ENCODE measurements at places on chromosomes 7 and 10.

DNA sequence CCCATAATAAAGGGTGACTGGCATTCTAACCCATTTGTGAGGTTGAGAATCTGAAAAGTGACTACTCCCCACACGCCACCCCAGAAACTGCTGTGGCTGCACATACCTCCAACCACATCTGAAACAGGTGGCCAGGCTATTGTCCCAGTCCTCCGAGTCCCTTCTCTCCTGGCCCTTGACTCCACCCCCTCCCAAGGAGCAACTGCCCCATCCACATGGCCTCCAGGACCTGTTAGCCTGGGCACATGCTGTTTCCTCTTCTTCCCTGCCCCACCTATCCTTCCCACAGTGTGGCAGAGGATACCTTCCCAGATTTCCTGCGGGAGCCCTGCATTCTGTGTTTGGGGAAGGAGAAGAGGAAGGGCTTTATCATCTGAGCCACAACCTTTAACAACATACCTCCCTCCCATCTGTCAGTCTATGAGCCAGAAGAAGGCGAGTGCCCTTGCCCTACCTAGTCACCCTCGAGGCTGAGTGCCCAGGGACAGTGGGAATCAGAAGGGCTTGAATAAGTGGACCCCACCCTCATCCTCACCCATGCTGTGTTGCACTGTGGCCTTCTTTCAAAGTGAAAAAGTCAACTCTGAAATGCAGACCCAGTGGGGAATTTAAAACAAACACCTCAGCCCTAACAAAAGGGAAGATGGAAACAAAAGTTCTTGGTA is 11.9 kb downstream of the STEAP1B start:
- no peak for DNase-seq

DNA sequence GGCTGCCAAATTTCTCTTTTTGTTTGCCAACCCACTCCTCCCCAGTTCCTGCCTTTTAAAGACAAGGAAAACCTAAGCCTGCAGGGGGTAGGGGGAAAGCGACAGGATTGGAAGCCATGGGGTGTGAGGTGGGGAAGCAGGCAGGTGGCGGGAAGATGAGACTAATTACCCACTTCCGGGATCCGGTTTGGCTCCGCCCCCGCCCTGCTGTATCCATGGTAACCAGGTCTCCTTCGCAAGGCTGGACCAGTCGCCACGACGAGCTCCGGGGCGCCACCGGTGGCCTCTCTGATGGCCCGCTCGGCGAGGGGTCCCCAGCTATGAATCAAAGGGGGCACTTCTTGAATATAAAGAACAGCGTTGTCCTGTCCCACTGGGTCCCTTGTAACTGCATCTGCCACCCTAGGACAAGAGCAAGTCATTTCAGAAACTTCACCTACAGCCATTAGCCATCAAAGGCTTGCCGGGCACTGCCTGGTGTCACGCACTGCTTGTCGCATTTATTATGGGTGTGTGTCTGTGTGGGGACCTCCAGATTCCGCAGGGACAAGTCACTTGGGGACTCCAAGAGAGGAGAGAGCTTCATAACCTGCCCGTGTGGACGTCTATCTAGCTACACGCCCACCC is 55.4 kb upstream of the LMTK2 start:
- no peak for DNase-seq

- no peak for DNase-seq
These were observed 74.0 kb downstream of the WDR37 start for GRCh38 chr10:1130226-1130625.

DNA sequence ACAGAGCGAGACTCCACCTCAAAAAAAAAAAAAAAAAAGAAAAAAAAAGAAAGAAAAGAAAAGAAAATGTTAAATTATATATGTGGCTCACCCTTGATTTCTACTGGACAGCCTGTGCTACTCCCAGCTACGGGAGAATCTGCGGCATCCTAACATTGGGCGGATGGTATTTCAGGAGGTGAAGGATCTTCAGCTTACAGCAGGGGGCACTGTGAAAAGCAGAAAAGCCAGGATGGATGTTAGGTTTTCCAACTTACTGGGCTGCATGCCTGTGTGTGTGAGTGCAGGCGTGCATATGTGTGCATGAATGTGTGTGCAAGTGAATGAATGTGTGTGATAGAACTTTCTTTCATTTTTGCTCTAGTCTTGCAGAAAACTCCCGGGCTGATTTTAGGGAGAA is 1066.5 kb downstream of the TYW1 start:
- DNase-seq, result peak; percentile 26

- peak; percentile 45 for DNase-seq
These were observed 5.1 kb upstream of the EMX2 start for GRCh38 chr10:117537436-117537903.

DNA sequence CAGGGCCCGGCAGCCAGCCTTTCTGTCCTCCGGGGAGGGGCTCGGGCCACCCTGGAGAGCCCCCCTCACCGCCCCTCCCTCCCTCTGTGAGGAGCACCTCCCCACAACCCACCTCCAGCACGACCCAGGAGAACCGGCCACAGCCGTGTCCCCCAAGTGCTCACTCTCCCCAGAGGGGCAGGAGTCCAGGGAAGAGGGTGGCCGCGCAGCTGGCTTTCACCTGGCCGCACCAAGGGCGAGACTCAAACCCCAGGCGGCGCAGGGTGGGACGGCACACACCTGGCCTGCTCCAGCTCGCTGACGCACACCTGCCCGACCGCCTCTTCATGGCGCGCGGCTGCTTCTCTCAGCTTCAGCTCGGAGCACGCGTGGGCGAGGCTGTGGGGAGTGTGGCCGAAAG is 73.4 kb downstream of the CFAP46 start:
- no peak for DNase-seq

GRCh38 chr7:135204876-135205275 is 6.5 kb downstream of the WDR91 start:
- no peak for DNase-seq

- peak; percentile 20 for DNase-seq
These were observed 1.0 kb downstream of the TLL2 start for GRCh38 chr10:96512524-96513304.

DNA sequence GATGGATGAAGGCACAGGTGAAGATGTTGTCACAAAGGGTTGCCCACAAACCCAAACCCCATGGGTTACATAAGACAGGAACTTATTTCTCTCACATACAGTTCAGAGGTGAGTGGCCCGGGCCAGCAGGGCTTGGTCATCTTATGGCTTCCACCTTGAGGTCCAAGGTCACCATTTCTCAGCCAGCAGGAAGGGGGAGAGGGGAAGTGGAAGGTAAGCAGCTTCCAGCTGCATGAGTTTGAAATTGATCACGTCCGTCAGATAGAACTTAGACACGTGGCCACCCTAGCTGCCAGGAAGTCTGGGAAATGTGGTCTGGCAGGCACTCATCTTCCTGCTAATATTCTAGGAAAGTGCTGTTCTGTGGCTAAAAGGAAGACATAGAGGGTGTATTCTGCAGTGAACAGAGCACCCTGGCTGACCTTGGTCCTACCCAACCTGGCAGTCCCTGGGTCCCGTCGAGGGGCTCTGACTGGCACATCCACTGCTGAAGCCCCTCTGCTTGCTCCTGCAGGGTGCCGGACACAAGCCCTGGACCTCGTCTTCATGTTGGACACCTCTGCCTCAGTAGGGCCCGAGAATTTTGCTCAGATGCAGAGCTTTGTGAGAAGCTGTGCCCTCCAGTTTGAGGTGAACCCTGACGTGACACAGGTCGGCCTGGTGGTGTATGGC is 49.5 kb downstream of the VWA2 start:
- no peak for DNase-seq

- DNase-seq, result no peak
These were observed 364.7 kb upstream of the NFE2L3 start for GRCh38 chr7:25787336-25787735.

DNA sequence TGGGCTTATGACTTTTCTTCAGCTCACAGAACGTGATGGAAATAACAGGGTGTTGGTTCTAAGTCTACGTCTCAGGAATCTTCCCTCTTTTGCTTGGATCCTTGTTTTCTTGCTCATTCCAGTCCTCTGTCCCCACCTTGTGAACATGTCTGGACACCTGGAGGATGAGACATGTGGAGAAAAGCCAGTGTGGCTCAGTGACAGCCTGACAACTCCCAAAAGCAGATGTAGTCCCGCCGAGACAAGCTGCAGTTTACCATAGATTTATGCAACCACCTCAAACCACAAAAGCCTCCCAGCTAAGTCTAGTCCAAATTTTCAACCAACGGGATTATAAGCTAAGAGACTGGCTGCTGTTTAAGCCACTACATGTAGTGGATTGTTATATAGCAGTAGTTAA is 476.1 kb downstream of the SH2D4B start:
- no peak for DNase-seq

DNA sequence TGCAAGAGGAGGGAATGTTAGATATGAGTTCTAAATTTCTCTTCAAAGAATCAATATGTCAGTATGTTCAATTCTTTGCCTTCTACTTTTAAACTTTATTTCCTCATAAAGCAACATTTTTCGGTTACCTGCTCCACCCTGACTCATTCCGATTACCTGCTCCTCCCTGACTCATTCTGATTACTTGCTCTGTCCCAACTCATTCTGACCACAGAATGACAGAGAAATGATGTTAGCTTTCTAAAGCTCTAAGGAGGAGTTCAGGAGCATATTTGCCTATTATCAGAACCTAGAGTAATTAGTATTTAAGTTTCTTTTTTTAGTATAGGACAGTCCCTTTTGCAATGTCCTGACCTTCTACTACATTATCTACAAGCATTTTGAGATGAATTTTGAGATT is 24.5 kb upstream of the PPP1R9A start:
- DNase-seq, result no peak

- DNase-seq, result peak; percentile 50
These were observed 11.1 kb downstream of the CALY start for GRCh38 chr10:133325440-133326222.

DNA sequence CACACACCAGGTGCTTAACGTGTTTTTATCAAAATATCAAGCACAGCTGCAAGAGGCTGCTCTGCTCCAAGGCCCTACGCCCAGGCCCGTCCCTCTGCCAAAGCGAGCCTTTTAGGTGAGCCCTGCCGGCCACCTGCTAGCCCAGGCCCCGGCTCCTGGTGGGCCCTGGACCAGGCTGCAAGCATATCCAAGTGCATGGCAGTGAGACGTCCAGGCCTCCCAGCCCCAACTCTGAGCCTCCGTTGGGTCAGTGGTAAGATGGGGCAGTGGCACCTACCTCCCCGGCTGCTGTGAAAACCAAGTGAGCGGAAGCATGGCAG is 136.2 kb downstream of the LHPP start:
- DNase-seq, result no peak

DNA sequence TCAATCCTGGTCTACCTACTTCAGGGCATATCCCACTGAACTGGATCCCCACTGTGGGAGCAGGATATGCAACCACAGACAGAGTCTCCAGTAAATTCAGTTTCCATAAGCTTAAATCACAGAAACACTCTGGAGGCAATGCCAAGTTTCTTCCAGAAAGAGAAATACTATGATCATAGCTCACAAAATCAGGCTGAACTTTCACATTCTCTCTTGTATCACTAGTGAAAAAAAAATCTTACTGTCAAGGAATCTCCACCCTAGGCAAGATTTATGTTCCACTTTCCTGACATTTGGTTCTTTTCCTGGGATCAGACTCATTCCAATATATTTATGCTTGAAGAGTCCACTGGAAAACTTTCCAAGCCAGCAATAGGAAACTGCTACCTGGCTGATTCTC is 749.0 kb downstream of the SUGCT start:
- no peak for DNase-seq

GRCh38 chr10:73554721-73555120 is 36.4 kb downstream of the USP54 start:
- DNase-seq, result no peak

DNA sequence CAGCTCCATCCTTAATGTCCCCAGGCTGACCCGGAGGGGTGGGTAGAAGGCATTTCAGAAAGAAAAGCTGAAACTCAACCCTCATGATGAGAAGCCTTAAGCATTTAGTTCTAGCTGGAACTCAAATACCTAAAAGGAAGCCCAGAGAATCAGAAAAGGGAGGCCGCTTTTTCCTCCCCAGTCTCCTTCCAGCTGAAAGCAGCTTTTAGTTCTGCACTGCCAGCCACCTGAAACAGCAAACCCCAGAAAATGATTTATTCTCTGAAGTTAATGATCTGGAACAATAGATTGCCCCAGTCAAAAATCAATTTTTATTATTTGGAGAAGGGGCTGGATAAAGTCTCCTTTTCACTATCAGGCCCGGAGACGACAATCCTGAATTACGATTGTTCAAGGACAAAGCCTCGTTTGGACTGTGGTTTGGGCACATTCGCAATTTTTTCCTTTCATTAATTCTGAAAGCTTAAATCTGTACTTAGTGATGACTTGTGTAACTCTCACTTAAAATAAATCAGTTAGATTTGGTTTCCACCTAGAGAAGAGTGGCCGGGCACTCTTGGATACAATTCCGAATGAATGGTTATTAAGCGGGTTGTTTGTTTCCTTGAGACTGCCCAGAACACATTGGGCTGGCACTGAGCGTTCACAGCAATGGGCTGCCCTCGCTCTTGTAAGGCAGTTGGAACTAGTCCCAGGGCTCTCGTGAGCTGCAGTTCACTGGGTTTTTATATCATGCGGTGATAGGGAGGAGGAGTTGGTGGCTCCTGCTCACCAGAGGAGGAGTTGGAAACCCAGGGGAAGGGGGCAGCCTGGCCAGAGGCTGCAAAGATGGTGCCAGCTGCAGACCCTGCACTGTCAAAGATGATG is 262.2 kb downstream of the CCSER2 start:
- DNase-seq, result no peak

GRCh38 chr10:13453896-13454295 is 74.9 kb downstream of the BEND7 start:
- no peak for DNase-seq

- DNase-seq, result no peak
These were observed 8.1 kb upstream of the VDAC2 start for GRCh38 chr10:75202321-75203045.

DNA sequence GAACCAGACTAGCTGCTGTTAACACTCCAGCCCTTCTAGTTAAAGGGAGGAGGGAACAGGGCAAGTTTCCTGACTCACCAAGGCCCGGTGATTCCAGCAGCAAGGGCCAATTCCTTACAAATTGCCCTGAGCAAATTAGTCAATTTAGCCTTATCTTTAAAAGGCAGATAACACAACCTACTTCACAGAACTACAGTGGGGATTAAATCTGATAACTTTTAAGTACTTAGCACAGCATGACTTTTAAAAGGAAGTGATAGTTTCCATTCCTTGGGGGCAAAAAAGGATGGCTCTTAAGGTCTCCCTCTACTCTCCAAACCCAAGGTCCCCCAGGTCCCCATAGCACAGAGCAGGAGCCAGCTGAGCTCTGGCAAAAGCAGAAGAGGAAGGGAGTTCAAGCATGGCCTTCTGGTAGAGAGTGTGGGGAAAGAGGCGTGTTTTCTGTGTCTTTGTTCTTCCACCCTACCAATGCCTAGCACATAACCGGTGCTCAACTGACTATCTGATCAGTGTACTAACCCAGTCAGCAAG is 4.0 kb downstream of the CDCA7L start:
- DNase-seq, result peak; percentile 68

- DNase-seq, result no peak
These were observed 45.4 kb downstream of the AMPH start for GRCh38 chr7:38585572-38586354.

All from BE2C (cell line).